Endothelial cell (in vitro differentiated cells): ENCODE measurements at places on chromosomes 11 and 22. TPM values are rescaled to one million over a fixed set of nuclear protein-coding genes. Genes with fewer than 3 reads are reported as not detected.

DNA sequence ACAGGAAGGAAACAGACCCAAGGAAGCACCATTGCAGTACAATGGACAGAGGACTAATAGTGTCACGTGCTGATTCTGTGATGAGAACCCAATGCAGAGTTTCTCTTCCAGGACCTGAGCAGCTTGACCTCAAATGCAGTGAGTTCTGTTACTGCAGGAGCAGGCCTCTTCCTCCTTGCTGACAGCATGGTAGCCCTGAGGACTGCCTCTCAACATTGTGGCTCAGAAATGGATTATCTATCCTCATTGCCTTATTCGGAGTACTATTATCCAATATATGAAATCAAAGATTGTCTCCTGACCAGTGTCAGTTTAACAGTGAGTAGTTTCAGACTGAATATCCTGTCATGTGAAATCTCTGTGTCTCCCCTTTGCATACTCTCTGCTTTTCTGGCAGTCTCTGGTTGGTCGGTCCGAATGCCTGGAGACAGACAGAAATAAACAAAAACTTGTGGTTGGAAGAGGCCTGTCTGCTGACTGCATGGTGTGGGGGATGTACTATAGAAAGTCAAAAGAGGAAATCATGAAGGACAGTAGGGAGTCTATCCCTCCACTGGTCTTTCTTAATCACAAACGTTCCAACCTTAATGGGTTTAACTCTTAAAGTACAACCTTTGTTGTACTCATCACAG is 6.9 kb upstream of the MS4A14 start:
- H3K4me3 ChIP-seq = no peak overlapping the region
- H3K27ac ChIP-seq = no peak overlapping the region
- H3K27me3 ChIP-seq = peaks cover 1% of the 10 kb centered on the region
- no peak for DNase-seq

The OTOG gene
- total RNA-seq = 0.13 TPM

GRCh38 chr11:73139476-73140198 is 2.5 kb downstream of the FCHSD2 start:
- H3K36me3 ChIP-seq = peaks cover 10% of the 10 kb centered on the region
- peaks cover 17% of the 10 kb centered on the region for H3K27me3 ChIP-seq
- no peak for DNase-seq
- H3K4me1 ChIP-seq = peaks cover 39% of the 10 kb centered on the region
- H3K27ac ChIP-seq = peak overlapping the region; percentile 97

DNA sequence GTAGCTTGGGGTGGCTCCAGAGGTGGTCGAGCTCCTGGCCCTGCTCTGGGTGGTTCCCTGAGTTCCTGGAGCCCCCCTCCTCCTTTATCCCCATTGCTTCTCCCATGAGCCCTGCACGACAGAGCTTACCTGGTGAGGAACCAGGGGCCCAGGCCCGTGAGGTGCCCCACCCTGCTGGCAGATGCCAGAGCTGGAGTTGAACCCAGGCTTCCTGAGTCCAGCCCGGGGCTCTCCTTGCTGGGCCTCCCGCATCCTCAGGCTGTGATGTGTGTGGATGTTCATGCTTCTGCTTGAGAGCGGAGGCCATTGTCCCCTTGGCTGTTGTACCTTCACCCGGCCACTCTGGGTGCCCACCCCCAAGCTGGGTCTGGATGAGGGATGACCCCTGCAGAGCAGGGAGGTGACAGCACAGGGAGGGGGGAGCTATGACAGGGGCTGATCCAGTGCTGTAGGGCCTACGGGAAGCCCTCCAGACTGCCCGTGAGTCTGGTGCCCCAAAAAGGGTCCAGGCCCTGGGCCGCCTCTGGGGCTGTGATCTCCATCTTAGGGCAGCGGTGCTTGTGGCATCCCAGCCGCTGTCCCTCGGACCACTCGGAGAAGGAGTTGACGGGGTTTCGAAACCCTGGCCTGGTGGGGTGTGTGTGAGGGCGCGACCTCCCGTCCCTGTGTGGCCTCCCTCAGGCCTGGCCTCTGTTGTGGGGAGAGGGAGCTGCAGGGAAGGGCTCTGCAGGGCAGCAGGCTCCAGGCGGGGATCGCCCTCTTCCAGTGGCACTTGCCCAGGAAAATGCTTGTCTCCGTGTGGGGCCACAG is 14.4 kb downstream of the MPPED1 start:
- peaks cover 3% of the 10 kb centered on the region for H3K27me3 ChIP-seq
- H3K4me1 ChIP-seq = no peaks in the 10 kb centered on the region
- no peak for DNase-seq

- DNase-seq = no peak
- H3K27ac ChIP-seq = no peak overlapping the region
- no peaks in the 10 kb centered on the region for H3K4me1 ChIP-seq
- H3K27me3 ChIP-seq = no peaks in the 10 kb centered on the region
These were observed 27.9 kb downstream of the ZNRF3 start for GRCh38 chr22:28911304-28911690.

The POTEH gene
- not detected for total RNA-seq
